ENCODE measurements at places on chromosomes 7 and 10.

- no peak for DNase-seq
Observed at GRCh38 chr7:27112361-27112760, 9.9 kb upstream of the HOXA2 start.

DNA sequence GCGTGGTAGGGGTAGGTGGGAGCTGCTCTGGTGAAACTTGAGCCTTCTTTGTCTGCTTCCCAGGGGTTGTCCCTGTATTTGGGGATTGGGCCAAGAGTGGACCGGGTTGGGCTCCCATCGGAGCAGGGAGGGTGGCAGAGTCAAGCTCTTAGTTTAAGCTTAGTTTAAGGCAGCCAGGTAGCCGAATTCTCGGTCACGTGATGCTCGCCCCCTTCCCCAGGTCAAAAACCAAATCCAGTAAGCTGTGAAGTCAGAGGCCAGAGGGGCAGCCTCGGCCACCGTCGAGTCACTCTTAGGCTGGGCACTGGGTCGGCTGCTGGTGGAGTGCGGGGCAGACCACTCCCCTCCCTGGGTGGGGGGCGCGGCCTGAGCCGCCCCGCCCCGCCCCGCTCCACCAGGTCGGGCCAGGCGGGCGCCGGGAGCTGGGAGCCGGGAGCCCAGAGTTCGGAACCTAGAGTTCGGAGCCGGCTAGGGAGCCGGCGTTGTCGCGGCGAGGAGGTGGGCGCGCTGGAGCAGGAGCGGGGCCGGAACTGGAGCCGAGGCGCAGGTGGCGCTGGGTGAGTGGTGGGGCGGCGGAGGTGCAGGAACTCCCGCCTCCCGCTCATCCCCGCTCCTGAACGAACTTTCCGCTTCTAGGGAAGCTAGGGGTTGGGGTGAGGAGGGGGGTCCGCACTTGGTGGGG lies 2.8 kb upstream of the LZTS2 start:
- DNase-seq: no peak

GRCh38 chr10:82254237-82254636 lies 379.2 kb downstream of the NRG3 start:
- no peak for DNase-seq

DNA sequence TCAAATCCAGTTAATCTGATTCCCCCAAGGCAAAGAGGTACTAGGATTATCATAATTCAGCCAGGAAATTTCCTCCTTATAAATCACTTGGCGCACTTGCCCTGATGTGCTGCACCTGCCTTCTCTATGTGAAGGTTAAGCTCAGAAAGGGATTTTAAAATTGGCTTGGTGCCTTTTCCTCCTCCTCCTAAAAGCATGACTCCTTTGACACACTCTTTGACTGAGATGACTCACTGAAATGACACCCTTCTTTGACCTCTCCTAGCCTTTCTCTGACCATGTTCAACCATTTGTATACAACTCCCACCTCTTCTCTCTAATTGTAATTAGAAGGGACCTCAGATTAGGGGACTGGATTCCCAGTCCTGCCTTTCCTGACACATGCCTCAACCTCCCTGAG lies 46.5 kb downstream of the ABLIM1 start:
- DNase-seq: no peak

- DNase-seq: no peak
Observed at GRCh38 chr10:14439451-14440259, 108.9 kb upstream of the FRMD4A start.

DNA sequence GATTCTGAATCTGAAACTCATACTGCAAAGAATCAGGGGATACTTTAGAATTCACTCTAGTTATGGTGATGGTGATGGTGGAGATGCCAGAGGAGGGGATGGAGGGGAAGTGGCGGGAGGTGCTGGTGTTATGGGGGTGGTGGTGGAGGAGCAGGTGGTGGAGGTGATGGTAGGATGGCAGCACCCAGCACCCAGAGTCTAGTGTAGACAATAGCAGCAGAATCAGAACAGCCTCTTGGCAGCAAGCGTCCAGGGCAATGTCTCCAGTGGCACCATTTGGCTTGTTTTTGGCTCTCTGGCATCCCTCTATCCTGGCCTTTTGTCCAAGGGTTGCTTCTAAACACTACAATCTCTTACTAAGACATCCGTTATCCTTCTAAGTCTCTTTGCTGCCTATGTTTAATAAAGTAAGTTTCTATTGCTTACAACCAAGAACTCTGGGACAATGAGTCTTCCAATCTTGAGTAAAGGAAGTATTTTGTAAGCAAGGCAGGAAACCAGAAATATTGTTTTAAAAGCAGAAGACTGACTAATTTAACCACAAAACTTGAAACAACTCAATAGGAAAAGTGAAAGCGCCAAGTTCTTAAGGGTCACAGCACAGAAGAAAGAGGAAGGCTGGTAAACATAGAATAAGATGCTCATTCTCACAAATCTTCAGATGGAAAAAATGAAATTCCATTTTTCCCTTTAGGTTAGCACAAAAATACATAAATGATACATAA lies 42.4 kb upstream of the GDF10 start:
- DNase-seq: no peak

DNA sequence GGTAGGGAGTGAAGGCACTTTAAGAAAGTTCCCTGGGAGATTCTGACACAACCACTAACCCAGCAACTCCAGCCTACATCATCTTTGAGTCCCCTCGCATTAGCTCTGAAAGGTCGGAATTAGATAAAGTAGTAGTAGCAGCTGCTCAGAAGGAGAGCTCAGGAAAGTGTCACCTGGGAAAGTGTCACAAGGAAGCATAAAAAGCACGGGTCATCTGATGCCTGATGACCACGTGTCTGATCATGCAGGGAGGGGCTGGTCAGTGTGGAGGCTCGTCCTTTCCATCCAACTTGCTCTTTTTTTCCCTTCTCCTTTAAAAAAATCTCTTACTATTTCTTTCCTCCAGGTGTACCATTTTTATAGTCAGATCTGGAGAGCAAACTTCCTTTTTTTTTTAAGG lies 47.1 kb upstream of the PDCD4 start:
- DNase-seq: no peak

- DNase-seq: no peak
Observed at GRCh38 chr10:100204370-100204769, 18.5 kb upstream of the ERLIN1 start.

GRCh38 chr10:5888351-5888750 lies 1.3 kb downstream of the ANKRD16 start:
- no peak for DNase-seq

DNA sequence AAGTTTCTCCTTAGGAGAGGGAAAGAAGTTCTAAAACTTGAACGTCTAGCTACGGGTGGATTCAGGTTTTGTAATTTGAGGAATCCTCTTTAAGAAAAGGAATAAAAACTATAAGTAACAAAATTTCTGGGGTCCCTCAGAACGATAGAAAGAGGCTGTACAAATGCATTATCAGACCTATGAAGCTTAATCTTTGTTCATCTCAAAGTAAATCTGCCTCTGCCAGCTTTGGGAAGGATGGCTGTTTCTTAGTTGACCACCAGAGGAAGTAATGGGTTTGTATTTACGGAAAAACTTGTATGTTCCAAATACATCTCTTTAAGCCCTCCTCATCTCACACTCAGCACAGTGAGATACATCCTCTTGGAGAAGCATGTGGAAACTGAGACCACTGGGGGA lies 864 bp downstream of the PSTK start:
- DNase-seq: no peak
